ENCODE measurements at places on chromosomes 4 and X.

- DNase-seq: no peak
Observed at GRCh38 chrX:154018518-154019060, 1.1 kb downstream of the IRAK1 start.

DNA sequence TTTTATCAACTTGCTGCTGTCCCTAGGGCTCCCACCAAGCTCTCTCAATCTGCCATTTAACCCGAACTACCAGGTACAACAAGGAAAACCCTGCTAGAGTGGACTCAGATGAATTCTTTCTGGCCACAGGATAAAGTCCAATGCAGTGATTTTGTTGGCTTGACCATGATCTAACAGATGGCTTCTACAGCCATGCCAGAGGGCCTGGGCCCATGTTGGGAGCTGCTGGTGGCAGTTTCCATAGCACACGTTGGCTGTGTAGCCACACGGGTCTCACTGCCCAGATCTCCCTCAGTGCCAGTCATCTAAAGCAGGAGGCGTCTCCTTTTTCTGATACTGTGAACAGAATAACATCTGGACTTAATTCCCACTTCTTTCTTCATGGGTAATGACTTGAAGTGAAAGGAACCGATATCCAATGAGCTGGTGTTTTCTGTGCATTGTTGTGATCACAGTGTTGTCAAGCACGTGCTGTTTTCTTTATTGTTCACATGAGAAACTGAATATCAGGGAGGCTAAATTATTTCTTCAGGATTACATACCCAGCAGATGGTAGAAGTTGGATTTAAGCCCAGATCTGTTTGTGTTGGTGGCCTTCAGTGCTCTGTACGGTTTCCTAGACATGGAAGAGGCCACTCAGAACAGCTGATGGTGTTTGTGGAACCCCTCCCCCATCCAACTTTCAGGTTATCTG is 85.2 kb upstream of the CLCN4 start:
- no peak for DNase-seq

- no peak for DNase-seq
Observed at GRCh38 chr4:151824656-151825055, 63.8 kb upstream of the GATB start.

DNA sequence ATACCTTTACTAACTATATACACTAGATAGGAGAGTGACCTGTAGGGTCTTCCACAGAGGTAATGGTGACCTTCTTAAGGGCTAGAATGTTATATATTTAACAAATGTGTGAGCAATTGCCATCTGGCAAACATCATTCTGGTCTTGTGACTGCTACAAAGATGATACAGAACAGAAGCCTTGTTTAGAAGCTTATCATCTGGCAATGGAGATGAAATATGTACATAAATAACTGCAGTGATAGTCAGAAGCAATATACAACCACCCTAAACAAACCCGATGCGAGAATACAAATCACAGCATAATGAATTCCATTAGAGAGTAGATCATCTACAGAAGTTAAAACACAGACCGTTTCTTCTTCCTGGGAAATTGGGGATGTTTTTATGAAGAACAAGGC is 952.7 kb upstream of the SLIT2 start:
- DNase-seq: peak; percentile 93

- DNase-seq: peak; percentile 28
Observed at GRCh38 chr4:113760094-113760794, 1.3 kb downstream of the CAMK2D start.

DNA sequence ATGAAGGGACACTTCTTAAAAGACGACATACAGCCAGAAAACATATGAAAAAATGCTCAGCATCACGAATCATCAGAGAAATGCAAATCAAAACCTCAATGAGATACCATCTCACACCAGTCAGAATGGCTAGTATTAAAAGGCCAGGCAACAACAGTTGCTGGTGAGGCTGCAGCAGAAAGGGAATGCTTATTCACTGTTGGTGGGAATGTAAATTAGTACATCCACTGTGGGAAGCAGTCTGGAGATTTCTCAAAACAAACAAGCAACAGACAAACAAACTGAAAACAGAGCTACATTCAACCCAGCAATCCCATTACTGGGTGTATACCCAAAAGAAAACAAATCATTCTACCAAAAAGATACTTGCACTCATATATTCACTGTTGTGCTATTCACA is 197.9 kb downstream of the EVC2 start:
- no peak for DNase-seq

DNA sequence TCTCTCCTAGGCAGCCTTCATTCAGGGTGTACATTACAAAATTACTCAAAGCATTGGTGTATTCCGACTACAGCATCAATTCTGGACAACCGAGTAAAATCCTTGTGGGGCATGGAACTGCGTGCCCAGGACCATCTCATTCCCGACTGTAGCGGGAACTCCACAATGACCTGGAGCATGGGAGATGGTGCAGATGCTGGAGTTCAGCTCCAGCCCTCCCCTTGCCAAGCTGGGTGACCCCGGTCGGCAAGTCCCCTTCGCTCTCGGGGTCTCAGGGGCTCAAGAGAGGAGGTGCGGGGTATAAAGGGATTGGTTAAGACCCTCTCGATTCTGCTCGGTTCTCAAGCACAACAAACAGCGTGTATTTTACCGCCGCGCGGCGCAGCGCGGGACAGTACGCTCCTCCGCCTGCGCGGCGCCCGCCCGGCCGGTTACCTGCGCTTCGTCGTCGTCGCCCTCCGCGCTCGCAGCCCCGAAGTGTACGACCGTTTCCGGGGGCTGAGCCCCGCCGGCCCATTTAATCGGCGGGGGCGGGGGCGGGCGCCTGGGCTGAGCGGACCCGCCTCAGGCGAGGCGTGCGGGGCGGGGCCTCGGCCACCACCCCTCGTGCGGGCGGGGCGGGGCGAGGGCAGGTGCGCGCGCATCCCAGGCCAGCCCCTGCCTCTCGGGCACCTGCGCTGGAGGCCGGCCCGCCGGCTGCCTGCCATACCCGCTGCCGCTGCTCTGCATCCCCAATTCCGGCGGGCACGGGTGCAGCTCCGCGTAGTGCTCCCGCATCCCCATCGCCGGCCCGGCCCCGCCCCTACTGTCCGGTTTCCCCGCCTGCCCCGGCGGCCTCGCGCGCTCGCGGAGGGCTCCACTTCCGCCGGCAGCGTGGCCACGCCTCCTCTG is at the start of gene G6PD:
TSS of gene G6PD (minus strand) at position 493 of the 891 bp plus-strand sequence. CDS start 691 bp downstream, outside the sequence.
- DNase-seq: peak; percentile 71

DNA sequence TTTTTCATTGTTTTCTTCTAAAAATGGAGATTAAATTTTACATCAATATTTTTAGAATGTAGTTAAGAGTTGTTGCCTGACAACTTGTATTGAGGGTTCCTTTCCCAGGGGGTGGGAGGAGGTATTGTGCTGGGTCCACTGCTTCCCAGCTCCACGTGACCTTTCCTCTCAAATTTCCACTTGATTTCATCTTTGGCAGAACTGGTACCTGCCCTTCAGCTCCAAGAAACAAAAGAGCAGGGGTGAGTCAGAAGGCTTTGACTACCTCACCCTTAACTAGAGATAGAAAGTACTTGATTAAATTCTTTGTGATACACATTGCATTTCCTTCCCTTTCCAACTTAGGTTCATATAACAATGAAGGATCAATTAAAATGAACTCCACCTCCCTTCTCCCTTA is 19.7 kb downstream of the TRIM2 start:
- no peak for DNase-seq

DNA sequence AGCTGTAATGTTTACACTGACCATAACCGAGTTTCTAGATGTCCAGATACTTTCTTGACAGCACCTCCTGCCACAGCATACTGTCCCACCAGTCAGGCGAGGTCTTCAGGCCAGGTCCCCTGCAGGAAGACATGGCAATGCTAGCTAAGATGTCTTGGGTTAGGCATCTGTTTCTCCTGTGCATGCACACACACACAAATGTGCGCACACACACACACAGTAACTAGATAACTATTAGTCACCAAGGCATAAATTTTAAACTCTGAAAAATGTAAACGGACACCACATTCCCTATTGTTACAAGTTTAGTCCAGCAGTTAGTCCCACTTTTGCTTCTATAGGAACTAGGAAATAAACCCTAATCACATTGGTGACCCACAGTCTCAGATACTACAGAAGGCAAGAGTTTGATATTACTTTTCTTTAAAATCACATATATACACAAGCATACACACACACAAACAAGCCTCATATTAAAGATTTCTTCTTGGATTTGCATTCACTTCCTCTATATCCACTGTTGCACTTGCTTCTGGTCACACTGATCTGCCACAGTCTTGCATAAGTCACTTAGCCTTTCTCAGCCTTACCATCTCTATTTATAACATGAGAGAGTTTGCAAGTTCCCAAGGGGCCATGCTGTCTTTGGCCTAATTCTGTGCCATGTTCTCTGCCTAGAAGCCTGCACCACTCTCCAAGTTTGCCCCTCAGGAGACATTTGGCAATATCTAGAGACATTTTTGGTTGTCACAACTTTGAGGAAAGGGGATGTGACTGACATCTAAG is 32.2 kb downstream of the IL21 start:
- no peak for DNase-seq

- DNase-seq: no peak
Observed at GRCh38 chrX:15221321-15221720, 48.6 kb downstream of the ASB9 start.

GRCh38 chrX:46459603-46460002 is 85.6 kb downstream of the ZNF674 start:
- no peak for DNase-seq

GRCh38 chr4:146182443-146182842 is 6.9 kb downstream of the LSM6 start:
- DNase-seq: no peak

- no peak for DNase-seq
Observed at GRCh38 chr4:68410149-68410548, 37.1 kb upstream of the TMPRSS11E start.

DNA sequence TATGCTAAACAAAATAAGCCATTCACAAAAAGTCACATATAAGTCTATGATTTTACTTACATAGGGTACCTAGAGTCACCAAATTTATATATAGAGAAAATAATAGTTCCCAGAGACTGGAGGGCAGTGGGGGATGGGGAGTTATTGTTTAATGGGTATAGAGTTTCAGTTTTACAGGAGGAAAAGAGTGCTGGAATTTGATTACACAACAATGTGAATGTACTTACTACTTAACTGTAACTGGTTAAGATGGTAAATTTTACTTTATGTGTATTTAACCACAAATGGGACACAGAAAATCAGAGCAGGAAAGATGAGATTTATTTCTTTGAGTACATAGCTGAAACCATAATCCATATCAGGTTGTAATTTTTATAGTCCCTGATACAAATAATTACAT is 144.4 kb downstream of the TMA16 start:
- DNase-seq: no peak

GRCh38 chrX:143768976-143769375 is 48.4 kb upstream of the SPANXN2 start:
- DNase-seq: no peak

- DNase-seq: no peak
Observed at GRCh38 chrX:14476205-14476604, 53.1 kb upstream of the GLRA2 start.

DNA sequence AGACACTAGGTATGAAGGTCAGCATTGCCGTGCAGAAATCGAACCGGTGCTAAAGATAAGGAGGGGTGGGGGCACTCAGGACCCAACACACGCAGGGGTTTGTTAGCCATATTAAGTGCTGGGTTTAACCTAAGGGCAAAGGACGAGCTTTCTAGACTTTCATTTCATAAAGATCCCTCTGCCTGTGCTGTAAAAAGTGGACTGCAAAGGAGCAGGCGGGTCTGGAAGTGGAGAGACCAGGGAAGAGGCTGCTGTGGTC is 1.3 kb downstream of the CASP3 start:
- no peak for DNase-seq

DNA sequence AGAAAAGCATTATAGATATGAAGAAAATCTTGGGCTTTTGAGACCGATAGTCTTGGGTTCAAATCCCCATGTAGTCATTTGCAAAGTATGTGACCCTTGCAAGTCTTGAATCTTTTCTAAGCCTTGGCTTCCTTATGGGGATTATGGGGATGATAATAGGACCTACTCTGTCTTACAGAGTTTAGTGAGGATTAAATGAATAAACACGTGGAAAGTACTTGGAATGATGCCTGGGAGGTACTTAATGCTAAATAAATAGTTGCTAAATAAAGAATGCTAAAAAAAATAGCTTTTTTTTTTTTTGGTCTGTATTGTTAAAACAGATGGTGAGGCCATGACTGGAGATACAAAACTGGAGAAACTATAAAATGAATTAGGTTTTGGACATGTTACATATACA is 292.7 kb downstream of the GPAT3 start:
- no peak for DNase-seq

- no peak for DNase-seq
Observed at GRCh38 chrX:23666282-23666681, 1.0 kb upstream of the PRDX4 start.

DNA sequence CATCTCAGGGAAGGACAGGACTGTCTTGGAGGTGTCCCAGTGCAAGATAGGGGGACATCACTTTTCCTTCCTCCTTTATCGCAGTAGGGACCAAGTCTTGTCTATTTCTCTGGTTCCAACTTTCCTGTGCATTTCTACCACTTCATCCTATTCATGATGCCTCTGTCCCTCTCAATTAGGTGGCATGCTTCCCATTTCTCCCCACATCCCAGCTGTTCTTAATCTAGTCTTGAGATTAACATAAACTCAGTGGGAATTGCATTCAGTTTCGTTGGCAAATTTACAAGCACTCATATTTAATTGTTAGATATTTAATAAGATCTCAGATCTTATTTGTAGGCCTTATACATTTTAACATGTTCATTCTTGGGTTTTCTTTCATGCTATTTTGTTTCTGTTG is 15.7 kb upstream of the ODAM start:
- no peak for DNase-seq

DNA sequence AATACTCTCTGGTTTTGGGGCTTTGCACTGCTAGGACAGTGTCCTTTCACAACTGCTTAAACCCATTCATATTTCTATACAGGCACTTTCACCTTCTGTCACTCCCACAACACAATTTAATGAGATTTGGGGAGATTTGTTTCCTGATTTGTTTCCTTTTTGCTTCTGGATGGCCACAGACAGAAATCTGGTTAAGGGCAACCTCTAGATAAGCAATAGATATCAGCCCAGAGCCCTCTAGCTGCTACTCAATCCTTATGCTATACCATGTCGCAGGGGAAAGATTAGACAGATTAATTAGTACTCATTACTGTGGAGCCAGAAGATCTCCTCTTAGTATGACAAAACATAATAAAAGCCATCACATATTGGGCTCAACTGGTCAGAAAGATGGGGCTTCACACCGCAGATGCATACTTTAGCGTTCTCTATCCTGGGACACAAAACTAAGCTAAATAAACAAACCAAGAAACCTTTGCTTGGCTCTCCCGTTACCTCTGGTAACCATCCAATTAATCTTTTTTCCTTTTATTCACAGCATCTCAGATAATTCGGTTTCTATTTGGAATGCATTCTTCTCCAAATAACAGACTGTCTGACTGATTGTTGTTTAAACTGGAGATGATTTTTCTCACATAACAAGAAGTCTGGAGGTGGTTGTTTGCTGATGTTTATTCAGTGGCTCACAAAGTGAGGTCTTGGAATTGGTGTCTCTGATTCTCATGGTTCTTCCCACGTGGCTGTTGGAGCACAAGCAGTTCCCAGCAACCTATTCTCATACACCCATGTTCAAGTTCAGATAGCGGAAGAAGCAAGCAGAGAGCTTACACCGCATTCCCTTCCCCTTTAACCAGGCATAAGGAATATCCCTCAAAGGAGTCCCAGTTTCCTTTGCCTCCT is 41.0 kb upstream of the ZNF330 start:
- peak; percentile 64 for DNase-seq
